ENCODE measurements at places on chromosomes 13 and 19. TPM values are rescaled to one million over a fixed set of nuclear protein-coding genes. Genes with fewer than 3 reads are reported as not detected.

The PSG1 gene
- 0.78 TPM for polyA plus RNA-seq

The OR10H1 gene
- polyA plus RNA-seq, result 0.04 TPM

The BEST2 gene
- polyA plus RNA-seq, result 0.07 TPM

The ZNF98 gene
- polyA plus RNA-seq, result 3.8 TPM

The ERICH4 gene
- 2.8 TPM for polyA plus RNA-seq

The RPL18 gene
- 1,085 TPM for polyA plus RNA-seq

The JAK3 gene
- polyA plus RNA-seq, result 2.2 TPM

The CEACAM16 gene
- not detected for polyA plus RNA-seq

The ZNF418 gene
- polyA plus RNA-seq, result 24.2 TPM

The PTPRH gene
- polyA plus RNA-seq, result 0.07 TPM

The ZFP28 gene
- polyA plus RNA-seq, result 14.5 TPM

The PNMA8B gene
- polyA plus RNA-seq, result 3.8 TPM

The CDADC1 gene
- 14.8 TPM for polyA plus RNA-seq

The NLRP11 gene
- polyA plus RNA-seq, result 0.19 TPM

The KLK4 gene
- not detected for polyA plus RNA-seq

The CD70 gene
- not detected for polyA plus RNA-seq

Measured in right renal cortex interstitium (tissue), 3 donors.